Activated effector memory CD4-positive, alpha-beta T cell treated with Interleukin-2 at 50 U/mL for 16 hours (primary cell): ENCODE measurements at places on chromosomes 2 and 18.

- no peak for DNase-seq
Observed at GRCh38 chr18:36499938-36500337, 202.4 kb downstream of the FHOD3 start.

DNA sequence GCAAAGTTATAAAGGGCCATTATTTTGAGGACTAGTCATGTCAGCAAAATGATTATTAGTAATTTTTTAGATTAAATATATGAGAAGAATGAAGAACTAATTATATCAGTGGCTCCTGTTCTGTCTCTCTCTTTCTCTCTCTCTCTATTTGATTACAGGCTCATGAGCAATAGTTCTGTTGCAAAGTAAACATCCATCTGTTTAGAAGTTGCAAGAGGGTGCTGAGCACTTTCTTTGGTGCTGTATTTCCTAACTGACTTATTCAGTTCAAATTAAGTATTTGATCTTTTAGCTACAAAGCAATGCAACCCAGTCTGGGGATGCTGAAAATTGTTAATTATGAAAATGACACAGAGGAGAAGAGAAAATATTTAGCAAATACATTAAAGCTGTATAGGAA, 408.1 kb upstream of the UBE2E3 start:
- DNase-seq: no peak

DNA sequence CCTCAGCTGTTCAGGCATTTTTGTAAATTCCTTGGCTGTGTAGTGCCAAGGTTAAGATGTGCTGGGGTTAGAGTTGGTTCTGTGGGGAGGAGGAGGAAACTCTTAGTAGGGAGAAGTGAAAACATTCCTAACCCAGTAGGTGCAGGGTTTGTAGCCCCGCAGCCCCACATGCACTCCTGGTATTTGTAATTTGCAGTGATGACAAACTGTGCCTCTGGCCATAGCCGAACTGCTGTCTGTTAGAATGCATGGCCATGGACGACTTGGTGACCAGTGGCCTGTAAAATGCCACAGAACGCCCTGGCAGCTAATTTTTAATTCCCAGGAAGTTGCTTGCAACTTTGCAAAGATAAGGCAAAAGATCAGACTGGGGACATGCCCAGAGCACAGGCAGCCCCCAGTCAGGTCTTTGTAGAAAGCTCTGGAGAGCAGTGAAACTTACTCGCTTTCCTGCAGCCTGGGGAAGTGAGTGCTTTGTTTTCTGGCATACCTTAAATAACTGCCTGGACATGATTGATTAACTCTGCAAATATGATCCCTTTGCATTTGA, 38.4 kb downstream of the LYPD6B start:
- DNase-seq: no peak

- DNase-seq: peak; percentile 2
Observed at GRCh38 chr2:207046724-207047123, 107.4 kb downstream of the CPO start.

DNA sequence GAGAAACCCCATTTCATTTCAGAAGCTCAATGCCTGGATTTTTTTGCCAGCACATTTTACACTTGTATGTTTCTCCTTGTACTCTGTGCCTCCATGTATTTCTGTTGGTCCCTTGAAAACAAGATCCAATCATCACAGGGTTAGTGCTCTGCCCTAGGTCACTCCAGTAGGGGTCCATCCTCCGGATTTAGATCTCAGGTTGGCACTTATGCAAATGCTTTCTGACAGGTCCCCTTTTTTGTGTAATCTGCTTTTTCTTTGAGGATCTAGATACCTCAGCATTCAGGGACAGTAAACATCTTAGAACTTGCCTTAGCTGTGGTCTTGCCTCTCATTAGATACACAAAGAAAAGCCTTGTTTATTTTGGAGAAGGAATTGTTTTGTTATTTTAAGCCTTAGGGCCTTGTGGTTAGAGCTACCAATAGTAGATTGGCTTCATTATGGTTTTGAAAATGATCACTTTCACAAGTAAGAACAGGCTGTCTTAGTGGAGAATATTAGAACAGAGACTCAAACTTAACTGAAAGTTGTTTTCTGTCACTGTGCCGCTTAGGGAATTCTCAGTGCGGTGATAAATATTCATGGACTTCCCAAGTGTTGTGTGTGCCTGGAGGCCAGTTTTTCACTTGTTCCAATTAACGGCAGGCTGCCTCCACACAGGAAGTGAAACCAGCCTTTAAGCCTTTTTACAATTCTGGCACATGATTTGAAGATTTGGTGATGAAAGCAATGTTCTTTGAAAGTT, 7.8 kb downstream of the MERTK start:
- no peak for DNase-seq

DNA sequence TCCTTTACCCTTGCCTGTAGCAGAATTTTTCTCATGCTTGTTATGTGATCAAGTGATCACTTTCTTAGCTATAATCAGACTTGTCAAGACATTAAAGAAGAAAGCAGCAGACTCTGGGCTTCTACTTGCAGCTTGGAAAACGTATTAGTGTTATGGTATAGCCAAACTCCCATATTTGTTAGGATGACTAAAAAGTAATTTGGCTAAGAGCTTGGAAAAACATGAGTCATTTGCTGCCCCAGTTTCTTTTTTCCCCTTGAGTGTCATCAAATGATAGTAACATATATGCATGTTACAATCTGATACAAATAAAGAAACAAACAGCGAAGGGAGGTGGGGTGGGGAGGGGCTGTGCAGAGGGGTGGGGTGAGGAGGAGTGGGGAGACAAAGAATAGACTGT, 155.5 kb downstream of the IKZF2 start:
- no peak for DNase-seq

GRCh38 chr2:11505652-11506610, 27.9 kb upstream of the GREB1 start:
- DNase-seq: no peak

GRCh38 chr2:6177811-6178210, 485.6 kb downstream of the SOX11 start:
- DNase-seq: no peak

GRCh38 chr2:72143441-72144273, 4.0 kb downstream of the CYP26B1 start:
- no peak for DNase-seq
